ENCODE measurements at places on chromosomes 1 and 21.

DNA sequence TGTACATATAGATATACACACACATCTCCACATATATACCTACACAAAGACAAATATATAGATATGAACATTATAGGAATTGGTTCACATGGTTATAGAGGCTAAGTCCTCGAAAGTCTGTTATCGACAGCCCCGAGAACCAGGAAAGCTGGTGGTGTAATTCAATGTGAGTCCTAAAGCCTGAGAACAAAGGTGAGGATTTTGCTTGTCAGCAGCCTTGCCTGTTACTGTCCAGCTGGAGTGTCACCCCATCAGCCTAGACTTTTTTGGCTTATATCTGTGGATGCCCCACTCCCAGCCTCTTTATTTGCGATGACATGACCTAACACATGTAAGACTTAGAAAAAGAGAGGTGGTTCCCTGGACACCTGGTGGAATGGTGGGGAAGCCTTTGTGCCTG lies 97.0 kb downstream of the GIPC2 start:
- no peak for DNase-seq

DNA sequence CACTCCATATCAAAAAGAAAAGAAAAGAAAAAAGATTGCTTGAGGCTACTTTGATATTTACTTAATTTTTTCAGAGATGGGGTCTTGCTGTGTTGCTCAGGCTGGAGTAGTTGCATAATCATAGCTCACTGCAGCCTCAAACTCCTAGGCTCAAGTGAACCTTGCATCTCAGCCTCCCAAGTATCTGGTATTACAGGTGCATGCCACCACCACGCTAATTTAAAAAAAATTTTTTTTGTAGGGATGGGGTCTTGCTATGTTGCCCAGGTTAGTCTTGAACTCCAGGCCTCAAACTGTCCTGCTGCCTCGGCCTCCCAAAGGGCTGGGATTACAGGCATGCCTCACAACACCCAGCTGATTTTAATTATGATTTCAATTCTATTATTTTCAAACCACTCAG lies 38.2 kb downstream of the RTCA start:
- no peak for DNase-seq

DNA sequence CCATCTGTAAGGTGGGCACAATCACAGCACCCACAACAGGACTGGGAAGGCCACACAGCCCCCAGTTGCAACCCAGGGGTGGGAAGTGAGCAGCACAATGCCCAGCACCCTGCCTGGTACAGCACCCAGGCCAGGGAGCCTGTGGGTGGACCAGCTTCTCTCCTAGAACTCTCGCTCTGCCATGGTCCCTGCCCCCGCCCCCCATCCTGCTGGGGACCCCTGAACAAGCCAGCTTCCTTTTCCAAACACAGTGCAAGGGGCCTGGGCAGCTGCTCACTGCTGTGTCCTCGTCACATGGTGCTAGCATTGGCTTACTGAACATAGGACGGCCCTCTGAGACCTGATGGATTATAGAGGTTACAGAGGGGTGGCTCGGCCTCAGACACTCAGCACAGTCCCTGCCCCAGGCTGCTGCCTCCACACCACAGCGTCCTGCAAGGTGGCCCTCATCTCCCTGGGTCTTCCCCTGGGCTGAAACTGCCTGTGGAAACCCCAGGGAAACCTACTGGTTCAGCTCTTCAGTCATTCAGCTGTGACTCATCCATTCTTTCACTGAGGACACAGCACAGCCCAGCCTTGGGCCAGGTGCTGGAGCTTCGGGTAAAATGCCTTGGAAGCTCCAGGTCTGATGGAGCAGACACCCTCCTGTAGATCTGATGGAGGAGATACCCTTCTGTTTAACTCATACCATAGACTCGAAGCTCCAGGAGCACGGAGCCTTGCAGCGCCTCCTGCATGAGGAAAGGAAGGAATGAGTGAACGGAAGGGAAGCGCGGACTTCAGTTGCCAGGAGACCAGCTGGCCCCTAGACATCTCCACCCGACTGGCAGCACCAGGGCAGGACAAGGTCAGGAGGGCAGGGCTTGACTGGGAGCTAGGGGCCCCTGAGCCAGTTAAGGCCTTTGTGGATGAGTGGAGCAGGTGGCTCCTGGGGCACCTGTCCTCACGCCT lies 8.1 kb upstream of the PRDM16 start:
- DNase-seq = no peak

DNA sequence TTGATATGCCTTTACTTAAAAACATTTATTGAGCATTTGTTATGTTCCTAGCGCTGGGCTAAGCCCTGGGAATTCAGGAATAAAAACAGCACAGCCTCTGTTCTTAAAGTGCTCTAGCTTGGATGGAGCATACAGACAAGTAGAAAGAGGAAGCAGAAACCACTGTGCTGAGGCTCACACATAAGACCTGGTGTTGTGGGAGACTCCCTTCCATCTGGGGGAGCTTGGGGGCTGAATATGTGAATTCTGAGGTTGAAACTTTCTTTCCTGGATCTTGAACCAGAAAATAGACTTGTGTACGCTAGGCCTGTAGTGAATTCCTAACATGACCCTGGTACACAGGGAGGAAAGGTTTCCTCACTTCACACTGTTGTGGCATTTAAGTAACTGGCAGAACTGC lies 209.9 kb downstream of the ZNF326 start:
- no peak for DNase-seq

DNA sequence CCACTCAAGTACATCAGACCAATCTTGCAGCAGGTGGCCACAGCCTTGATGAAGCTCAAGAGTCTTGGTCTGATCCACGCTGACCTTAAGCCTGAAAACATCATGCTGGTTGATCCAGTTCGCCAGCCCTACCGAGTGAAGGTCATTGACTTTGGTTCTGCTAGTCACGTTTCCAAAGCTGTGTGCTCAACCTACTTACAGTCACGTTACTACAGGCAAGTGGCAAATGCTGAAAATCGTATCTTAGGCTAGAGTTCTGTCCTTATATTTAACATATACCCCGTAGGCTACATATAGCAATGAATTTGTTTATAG lies 12.1 kb downstream of the HIPK1 start:
- DNase-seq = no peak

- no peak for DNase-seq
These were observed 49.9 kb upstream of the BCL10 start for GRCh38 chr1:85326336-85326735.

- no peak for DNase-seq
These were observed 79.2 kb downstream of the NRDC start for GRCh38 chr1:51799372-51799771.

DNA sequence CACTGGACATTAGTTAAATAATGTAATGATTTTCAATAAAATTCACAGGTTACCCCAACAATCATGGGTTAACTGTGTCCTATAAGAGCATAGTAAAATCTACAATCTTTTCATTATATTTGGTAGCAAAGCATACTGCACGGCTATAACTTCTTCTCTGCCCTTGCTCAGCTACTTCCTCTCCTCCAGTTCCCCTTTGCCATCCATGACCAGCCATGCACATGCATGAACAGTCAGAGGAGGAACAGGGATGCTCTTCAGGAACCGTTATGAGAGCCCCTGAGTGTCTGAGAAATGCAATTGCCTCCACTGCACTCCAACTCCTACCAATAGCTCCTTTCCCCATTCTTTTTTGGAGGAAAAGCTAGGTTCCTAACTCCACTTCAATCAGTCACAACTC lies 646.7 kb downstream of the LTN1 start:
- no peak for DNase-seq

DNA sequence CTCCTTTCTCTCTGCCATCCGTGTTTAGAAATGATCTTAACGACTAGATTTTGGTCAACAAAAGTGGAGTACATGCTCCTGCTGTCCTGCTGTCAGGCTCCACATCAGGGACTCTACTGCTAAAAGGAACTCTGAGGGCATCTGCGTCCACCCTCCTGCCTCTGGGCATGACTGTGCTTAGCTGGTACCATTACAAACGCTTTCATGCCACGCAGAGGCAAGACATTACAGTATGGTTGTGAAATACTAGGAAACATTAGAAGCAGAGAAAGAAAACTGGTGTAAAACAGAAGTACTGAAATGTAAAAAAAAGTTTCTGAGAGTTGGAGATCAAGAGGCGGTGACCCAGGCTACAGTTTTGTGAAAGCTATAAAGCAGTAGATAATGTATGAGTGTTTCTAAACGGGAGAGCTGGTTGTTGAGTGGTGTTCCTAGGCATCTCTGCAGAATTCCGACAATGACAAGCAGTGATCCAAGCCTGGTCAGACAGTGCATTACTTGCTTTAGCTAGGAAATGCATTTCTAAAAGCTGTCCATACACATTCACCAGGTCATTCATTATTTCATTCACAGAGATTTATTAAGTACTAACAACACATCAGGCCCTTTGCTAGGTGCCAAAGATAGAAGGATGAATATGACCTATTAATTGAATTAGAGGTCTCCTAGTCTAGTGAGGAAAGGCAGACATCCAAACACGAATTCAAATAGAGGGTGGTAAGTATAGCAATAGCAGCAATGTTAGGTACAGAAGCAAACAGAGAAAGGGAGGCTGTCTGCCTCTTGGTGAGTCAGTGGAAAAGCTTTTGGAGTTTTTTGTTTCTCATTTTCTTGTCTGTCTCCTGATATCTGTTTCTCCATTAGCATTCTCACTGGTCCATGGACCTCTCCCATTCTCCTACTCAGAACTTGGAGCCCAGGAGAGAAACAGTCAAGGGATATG lies 401.9 kb downstream of the LMO4 start:
- DNase-seq = no peak

DNA sequence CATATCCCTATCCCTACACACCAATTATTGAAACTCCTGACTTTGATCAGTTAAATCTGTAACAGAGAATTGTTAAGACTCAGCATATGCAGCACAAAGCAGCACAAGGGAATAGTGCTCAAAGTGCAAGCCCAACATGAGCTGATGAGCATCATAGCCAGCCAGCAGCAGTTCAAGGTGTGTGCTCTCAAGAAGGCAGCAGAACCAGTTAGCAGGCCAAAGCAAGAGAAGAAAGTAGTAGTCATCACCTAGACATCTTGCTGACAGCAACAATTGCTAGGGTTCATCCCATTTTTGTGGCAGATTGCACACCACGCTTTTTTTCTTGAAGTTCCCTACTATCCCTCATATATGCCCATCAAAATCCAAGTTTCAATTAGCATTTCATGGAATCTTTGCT lies 478.3 kb downstream of the COL11A1 start:
- no peak for DNase-seq

- no peak for DNase-seq
These were observed 10.4 kb downstream of the DLGAP3 start for GRCh38 chr1:34918977-34919561.

- DNase-seq = no peak
These were observed 33.7 kb downstream of the ATP5PO start for GRCh38 chr21:33881689-33882440.

DNA sequence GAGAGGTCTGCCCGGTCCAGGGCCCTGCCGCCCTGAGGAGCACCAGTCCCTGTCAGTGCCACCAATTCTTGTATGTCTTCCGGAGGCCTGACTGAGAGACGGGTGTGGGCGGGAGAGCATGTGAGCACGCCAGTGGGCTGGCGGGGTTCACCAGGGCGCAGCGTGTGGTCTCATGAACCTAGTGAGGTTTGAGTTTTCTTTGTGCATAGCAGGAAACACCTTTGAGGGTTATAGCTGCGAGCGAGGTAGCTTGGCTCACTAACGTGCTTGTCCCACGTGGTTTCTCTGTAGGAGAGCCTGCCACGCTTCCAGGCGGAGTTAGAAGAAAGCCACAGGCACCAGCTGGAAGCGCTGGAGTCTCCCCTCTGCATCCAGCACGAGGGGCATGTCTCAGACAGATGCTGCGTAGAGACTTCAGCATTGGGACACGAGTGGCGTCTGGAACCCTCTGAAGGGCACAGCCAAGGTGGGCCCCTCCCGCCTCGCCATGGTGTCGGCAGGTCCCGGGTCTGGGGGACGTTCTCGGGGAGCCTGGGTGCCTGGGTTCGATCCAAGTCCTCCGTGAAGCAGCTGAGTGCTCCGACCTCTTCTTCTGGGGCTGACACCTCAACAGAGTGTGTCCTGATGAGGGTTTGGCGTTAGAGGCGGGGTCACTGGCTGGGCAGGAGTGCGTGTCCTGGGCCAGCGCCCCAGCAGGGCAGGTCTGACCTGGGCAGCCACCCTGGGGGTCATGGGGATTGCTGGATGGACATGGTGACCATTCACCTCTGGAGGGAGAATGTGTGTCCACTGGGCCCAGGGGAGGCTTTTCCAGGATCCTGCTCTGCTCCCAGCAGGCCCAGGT lies 31.4 kb downstream of the PCNT start:
- DNase-seq = no peak

GRCh38 chr21:46540087-46540710 lies 64.7 kb downstream of the S100B start:
- no peak for DNase-seq

DNA sequence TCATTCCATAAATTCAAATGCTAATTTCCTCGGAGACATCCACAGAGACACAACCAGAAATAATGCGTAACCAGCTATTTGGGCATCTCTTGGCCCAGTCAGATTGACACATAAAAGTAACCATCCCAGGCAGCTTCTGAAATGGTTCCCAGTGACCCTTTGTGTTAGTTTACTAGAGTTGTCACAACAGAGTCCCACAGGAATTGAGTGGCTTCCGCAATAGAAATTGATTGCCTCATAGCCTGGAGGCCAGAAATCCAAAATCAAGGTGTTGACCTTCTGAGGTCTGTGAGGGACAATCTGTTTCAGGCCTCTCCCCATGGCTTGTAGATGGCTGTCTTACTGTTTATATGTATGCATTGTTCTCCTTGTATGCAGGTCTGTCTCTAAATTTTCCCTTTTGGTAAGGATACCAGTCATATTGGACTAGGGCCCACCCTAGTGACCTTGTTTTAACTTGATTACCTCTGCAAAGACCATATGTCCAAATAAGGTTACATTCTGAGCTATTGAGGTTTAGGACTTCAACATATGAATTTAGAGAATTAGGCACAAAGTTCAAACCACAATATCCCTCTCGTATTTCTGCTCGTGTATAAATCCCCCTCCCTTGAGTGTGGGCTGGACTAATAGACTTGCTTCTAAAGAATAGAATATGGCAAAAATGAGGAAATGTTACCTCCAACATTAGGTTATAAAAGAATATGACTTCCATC lies 78.2 kb upstream of the FGGY start:
- DNase-seq = no peak

GRCh38 chr1:5990913-5991312 lies 1.3 kb downstream of the NPHP4 start:
- DNase-seq = no peak

GRCh38 chr1:246837418-246838117 lies 94.2 kb downstream of the AHCTF1 start:
- DNase-seq = no peak

DNA sequence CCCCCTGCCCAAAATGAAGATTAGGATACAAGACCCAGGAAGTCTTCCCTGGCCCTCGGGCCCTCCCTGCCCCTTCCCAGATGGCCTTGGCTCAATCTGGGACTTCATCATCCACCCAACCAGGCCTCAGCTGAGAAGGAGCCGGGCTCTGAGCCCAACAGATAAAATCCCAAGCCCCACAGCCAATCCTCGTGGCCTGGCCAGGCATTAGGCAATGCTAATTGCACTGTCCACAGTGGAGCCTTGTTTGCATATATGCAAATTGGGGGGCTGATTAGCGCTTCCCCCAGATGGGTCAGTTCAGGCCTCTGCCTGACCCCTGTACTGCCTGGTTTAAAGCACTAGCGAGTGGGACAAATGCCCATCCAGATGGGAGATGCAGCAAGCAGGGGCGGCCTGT lies 34.9 kb downstream of the IGSF21 start:
- no peak for DNase-seq

GRCh38 chr1:94612525-94613204 lies 71.1 kb upstream of the F3 start:
- no peak for DNase-seq

GRCh38 chr1:235739124-235739523 lies 89.5 kb upstream of the GNG4 start:
- no peak for DNase-seq

Measured in activated T-helper 1 cell treated with anti-CD3 and anti-CD28 coated beads, Interleukin-2, amount 50 U/mL, for 16 hours (primary cell).